ENCODE measurements at places on chromosomes 1 and 21.

GRCh38 chr1:15218287-15219279 is 28.4 kb upstream of the FHAD1 start:
- DNase-seq = peak; percentile 8

- DNase-seq = no peak
Measured at GRCh38 chr1:82398357-82398756, 597.6 kb downstream of the ADGRL2 start.

GRCh38 chr1:245588116-245588639 is 433.4 kb downstream of the KIF26B start:
- DNase-seq = no peak

DNA sequence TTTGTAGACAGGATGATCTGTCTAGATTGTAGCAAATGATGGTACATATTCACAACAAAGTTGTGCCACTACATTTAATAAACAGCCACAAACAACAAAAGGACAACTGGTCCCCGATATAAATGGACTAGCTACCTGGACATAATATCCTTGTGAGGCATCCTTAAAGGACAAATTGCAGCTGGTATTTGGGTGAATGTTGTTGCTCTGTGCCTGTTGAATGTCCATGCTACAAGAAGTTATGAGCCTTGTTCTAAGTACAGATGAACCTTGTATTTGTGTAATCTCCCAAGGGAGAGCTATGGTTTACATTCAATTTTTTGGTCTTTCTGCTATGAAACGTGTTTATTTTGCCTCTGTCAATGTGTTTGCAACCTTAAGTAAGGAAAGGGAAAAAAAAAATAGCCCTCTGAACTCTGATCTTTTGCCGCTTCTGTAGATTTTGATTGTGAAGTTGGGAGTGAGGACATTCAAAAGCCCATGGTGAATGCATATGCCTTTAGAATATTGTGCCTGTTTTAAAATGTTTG is 26.5 kb downstream of the SFT2D2 start:
- no peak for DNase-seq

GRCh38 chr1:9494936-9495758 is 44.1 kb upstream of the SLC25A33 start:
- peak; percentile 59 for DNase-seq

DNA sequence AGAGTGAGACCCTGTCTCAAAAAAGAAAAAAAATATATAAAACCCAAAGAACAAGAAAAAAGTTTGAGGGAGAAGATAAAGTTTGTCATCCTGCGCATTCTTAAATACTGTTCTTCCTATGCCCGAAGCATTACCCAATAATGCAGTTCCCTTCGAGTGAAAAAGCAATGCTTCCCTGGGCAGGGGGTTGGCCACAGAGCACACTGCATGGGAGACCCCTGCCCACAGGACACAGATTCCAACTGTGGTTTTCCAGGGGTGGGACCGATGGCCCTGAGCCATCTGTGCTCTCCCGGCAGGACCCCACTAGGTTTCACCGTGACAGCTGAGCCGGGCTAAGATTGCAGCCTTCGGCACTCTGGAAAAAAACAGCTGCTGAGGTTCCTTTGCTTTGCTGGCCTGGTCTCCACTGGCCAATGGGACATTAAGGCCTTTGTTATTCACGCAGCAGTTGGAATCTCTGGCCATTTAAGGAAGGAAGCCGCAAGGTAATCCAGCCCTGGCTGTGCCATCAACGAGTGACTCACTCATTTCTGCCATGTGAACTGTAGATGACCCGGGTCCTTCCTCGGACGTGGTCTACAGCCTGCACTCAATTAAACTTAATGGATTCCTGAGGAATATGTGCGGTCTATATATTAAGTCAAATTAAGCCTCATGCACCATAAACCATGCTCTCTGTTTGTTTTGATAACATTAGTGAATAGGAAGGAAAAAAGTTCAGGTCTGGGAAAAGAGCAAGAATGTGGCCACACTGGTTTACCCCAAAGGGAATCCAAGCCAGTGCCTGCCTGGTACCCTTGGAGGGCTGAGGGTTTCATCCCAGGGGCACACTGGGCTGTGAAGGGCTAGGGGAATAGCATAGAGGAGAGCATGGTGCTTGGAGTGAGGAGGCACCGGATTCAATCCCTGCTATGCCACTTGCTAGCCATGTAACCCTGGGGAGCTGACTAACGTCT is 163.2 kb downstream of the ZBTB18 start:
- DNase-seq = no peak

DNA sequence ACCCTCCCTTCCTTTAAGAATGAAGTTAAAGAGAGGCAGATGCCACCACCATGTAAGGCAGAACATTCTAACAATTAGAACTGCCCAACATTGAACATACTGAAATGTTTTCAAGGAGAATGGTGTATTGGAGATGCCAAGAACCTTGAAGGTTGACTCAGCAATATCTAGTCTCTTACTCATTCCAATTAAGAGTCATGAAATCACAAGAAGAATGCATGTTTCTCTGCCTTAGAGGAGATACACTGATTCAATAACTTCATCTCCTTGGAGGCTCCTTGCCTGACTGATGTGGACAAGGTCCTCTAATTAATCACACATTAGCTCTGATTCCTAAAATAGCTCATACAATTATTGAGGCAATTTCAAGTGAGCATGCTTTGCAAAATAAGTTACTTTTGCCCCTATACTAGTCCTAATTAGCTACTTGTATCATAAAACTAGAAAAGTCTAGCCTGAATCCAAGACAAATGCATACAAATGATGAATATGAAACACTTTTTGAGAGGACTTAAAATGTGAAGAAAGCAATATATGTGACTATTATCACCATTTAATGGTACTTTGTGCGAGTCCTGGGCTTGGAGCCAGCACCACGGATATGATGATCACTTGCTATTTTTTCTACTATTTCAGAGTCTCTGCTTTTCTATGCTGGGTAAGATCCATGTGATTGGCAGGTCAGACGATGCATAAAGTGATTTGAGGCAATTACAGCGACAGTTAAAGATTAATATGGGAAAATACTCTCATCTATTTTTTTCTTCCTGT is 114.5 kb downstream of the DSCAM start:
- DNase-seq = no peak
